ENCODE measurements at places on chromosomes 13 and 19.
A peak's percentile ranks its signal among the peaks of the same experiment; 100 is the strongest.

- peak; percentile 2 for DNase-seq
Observed at GRCh38 chr13:19927117-19927748, 31.3 kb upstream of the ZMYM2 start.

- DNase-seq: no peak
Observed at GRCh38 chr13:75705395-75705794, 69.3 kb downstream of the LMO7 start.

- no peak for DNase-seq
Observed at GRCh38 chr13:46207828-46208227, 3.9 kb upstream of the LRRC63 start.

DNA sequence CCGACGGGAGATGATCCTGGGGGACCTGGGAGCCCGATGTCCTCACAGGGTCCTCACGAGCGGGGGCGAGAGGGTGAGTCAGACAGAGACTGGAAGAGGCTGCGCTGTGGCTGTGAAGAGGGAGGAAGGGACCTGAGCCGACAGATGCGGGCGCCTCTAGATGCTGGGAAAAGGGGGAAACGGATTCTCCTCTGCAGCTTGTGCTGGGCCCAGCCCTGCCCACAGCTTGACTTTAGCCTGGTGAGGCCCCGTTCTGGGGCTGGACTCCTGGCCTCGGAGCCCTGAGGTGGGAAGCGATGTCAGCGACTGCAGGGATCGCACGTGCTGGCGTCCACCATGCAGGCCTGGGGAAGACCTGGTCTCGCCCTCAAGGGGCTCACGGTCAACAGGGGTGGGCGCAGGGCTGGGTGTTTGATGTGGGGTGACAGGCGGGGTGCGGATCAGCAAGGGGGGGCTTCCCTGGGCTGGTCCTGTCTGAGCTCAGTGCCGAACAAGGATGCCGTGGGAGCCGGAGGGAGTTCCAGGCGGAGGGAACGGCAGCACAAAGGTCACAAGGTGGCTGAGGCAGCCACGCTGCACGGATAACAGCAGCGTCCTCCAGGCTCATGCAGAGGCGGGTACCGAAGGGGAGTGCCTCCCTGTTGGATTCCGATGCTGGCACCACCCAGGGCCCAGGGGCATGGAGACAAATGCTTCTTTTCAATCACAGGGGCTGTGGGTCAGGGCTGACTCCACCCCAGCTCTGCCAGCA lies 31.8 kb downstream of the PIP5K1C start:
- DNase-seq: no peak

GRCh38 chr19:33640773-33641172 lies 19.0 kb downstream of the CHST8 start:
- DNase-seq: no peak

GRCh38 chr19:19900729-19901444 lies at the start of gene ZNF93:
TSS of gene ZNF93 (plus strand) at chr19:19900946. CDS start at chr19:19901089, 143 bp downstream.
- peak; percentile 96 for DNase-seq

- DNase-seq: no peak
Observed at GRCh38 chr19:31470229-31470939, 121.1 kb upstream of the TSHZ3 start.

GRCh38 chr13:40401911-40402776 lies 264.3 kb downstream of the FOXO1 start:
- peak; percentile 65 for DNase-seq

DNA sequence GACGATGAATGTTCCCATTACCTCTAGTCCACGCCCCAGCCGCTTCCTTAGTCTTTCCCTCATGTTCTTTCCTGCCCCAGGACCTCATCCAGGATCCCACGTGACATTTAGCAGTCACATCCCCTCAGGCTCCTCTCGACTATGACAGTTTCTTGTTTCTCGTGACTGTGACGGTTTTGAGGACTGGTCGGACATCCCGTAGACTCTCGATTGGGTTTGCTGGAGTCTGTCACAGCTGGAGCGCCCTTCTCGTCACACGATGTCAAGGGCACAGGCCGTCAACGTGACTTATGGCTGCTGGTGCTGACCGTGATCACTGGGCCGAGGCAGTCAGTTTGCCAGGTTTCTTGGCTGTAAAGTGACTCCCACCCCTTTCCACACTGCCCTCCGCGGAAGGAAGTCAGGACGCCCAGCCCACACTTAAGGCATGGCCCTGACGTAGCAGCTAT lies 22.8 kb downstream of the ELAVL1 start:
- DNase-seq: no peak

- peak; percentile 32 for DNase-seq
Observed at GRCh38 chr13:39385621-39386231, 217.3 kb downstream of the LHFPL6 start.

GRCh38 chr13:40999416-40999815 lies 19.7 kb downstream of the ELF1 start:
- no peak for DNase-seq

GRCh38 chr13:109884462-109884861 lies 98.1 kb upstream of the IRS2 start:
- no peak for DNase-seq

DNA sequence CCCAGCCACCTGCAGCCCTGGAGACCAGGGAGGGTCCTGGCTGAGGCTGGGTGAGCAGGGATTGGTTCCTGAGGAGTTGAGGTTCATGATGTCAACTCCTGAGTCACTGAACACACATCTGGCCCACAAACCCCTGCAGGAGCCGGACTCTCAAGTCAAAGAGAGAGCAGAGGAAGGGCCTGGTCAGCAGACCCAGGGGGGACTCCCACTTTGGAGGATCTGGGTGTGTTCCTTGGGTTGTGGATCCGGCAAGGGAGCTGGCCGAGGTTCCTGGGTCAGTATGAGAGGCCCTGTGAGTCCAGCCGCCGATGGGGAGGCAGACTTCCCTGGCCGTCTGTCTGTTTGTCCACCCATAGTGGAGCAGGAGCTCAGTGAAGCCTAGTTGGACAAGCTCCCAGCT lies 4.0 kb downstream of the SLC7A10 start:
- DNase-seq: no peak

GRCh38 chr13:26494571-26495195 lies 62.8 kb upstream of the WASF3 start:
- DNase-seq: no peak

DNA sequence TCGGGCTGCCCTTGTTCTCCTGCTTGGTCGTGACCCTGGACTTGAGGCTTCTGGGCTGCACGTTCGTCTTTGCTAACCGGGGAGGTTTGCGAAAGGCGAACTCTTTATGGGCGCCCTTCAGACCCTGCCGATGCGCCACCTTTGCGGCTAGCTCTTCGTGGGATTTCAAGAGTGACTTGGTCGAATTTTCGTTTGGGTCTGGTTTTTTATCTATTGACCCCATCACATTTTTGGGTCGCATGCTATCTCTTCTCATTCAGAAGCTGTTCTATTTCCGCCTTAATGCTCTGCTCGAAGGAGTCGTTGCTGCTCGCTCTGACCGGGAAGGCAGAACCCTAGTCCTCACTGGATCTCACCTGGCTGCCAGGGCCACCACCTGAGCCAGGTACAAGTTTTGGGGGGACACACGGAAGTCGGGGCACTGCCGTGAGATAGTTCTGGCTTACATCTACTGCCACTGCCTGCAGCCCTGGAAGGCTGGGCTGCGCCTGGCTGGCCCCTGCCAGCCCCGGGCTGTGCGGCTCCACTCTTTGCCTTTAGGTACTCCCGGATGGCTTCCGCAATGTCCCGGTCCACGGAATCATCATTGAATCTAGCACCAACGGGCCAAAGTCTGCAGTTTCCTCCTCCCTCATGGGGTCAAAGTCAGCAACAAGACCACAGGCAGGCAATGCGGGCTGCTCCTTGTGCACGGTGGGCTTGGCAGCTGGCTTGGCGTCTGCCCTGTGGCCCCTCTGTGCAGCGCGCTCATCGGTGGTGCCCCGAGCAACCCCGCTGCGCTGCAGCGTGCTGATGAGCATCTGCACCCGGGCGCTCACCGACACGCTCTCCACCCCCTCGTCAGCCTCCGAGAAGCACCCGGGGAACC lies 16.2 kb downstream of the RB1 start:
- DNase-seq: no peak

DNA sequence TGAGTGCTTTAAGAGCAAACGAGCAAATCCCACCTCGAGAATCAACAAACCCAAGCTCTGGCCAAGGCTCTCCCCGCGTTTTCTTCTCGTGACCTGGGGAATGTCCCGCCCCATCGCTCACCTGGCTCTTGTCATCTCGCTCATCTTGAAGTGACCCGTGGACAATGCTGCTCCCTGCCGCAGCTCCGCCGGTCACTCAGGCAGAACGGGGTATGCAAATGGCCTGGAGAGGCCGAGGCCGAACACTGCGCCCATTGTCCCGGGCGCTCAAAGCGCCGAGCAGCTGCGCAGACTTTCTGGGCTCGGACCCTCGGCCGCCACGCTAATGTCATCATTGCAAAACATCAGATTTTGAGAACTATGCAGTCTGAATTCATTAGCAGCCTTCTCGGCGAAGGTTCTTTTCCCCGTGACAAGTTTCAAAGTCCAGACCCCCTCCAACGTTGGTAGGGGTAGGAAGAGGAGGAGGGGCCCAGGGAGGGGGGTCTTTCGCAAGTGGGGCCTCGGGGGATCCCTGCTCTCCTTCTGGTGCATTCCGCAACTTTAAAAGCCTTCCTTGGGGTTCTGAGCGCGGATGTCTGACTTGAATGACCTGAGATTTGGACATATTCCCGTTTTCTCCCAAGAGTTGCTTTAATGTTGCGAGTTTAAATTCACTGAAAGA lies 39.7 kb downstream of the SOX1 start:
- DNase-seq: peak; percentile 55

GRCh38 chr13:41182231-41182630 lies 12.1 kb downstream of the KBTBD7 start:
- DNase-seq: no peak

GRCh38 chr13:51122868-51123566 lies 11.9 kb upstream of the C13orf42 start:
- no peak for DNase-seq

DNA sequence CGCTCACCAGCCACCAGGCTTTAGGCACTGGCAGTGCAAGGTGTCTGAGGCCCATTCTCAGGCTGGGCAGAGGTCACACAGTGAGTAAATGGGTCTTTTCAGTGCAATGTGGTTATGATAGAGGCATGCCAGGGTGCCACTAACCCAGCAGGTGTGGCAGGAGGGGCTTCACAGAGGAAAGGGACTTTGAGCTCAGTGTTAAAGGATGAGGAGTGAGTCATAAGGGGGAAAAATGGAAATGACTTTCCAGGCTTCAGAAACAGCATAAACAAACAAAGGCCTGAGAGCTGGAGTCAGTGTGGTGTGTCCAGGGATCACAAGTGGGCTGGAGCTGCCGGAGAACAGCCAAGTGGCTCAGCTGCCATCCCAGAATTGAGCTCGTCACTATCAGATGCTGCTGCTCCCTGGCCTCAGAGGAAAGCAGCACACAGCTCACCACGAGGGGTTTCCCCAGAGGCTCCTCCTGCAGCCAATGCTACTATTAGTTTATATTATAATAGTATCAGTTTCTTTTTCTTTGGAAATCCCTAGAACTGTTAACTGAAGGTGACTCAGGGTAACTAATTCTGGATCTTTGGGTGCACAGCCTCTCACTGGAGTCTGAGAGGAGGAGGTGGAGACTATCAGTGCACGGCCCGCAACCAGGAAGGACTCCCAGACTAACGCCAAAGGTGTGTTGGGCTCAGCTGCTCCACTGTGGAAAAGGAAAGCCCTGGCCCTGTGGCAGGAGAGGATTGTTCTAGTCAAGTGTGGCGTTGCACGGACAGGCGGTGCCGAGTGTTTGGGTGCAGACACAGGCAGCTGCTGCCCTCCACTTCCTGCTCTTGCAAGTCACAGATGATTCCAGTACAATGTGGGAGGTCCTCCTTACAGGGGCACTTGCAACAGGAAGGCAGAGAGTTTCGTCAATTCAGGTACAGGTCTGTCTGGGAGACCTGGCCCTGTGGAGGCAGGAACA lies 39.5 kb downstream of the DHRS12 start:
- peak; percentile 64 for DNase-seq

GRCh38 chr19:289651-290371 lies 1.4 kb downstream of the PLPP2 start:
- DNase-seq: no peak

- DNase-seq: no peak
Observed at GRCh38 chr13:26534036-26534726, 23.3 kb upstream of the WASF3 start.

DNA sequence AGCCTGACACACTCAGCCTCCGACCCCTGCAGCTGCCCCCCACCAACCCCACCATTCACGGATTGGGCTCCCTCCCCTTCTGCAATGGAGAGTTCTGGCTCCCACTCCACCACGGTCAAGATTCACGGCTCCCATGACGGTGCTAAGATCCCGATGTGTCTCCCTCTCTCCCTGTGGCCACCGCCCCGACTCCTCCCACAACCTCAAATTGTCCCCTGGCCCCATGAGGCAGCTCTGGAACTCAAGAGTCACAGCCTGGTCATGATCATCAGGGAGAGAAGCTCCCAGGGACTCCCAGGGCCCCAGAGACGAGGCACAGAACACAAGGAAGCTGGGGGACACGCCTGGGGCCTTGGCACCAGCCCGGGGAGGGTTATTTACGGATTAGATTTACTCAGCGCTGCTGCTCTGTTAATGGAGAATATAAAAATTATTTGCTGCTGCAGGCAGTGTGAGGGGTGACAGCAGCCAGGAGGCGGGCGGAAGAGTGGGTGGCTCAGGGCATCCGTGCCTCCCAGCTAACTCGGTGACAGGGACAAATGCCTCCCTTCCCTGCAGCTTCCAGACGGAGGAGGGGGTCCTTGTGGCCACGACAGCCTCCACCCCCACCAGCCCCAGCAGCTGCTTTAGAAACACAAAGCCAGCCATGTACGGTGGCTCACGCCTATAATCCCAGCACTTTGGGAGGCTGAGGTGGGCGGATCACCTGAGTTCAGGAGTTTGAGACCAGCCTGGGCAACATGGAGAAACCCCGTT lies 184.2 kb downstream of the PTPRS start:
- no peak for DNase-seq

- DNase-seq: no peak
Observed at GRCh38 chr19:7366701-7367420, 18.1 kb downstream of the ARHGEF18 start.

GRCh38 chr13:49652355-49653305 lies 24.3 kb downstream of the ARL11 start:
- peak; percentile 13 for DNase-seq

DNA sequence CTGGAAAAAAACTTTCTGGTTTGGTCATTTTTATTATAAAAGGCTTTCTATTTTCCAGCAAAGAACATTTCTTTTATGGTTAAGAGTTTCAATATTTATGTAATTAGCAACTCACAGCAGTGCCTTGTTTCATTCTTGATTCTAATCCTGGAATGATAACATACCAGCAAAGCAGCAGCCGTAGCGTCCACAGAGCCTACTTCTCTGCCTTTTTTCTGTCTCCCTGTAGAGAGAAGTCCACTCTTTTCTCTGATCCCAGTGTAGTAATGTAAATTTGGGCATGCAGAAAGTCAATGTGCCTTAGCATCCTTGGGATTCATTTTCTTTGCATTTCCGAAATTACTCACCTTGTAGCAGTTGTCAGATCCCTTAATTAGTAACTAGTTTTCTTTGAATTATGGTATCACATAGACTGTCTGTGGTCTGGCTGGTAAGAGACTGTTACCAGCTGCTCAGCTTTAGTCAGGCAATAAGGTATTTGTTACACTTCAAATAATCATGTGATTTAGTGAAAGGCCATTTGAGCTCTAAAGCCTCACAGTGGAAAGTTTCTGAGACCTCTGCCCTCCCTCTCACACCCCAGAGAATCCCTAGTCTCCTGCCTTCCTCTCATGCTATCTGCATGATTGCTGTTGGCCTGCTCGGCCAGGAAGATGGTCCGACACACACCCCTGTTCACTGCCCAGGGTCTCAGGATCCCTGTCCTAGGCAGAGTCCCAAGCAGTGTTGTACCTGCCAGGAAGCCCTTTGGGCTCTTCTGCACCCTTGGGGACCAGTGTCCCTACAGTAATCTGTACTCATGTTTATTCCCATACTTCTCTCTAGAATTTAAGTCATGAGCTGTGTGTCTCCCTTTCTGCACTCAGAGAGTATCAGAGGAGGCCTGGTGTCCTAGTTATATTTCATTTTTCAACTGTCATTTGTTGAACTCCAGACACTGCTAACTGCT lies 86.3 kb downstream of the LRCH1 start:
- DNase-seq: no peak

Data from midbrain (tissue), 1 donor.